ENCODE measurements at places on chromosomes 1 and 21.

DNA sequence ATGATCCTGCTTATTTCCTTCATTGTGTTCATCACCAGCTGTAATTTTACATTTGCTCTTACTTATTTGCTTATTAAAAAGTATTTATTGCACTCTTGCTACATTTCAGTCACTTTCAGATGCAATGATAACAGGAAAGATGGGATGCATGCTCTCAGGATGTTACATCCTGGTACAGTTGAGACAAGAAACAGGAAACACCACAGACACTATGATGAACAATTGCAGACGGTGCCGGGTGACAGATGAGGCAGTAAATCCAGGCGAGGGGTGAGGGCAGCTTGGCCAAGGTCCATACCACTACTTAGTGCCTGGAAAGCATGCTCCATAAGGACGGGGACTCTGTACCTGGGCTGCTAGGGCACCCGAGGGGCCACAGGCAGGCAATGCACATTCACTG, 156.6 kb upstream of the RAB4A start:
- no peak overlapping the region for H3K4me3 ChIP-seq
- H3K36me3 ChIP-seq: no peaks in the 10 kb centered on the region
- H3K27ac ChIP-seq: peak overlapping the region; percentile 15
- H3K27me3 ChIP-seq: no peaks in the 10 kb centered on the region

GRCh38 chr1:89286549-89287180, 14.0 kb upstream of the GBP5 start:
- H3K27ac ChIP-seq: no peak overlapping the region
- no peaks in the 10 kb centered on the region for H3K27me3 ChIP-seq

GRCh38 chr1:218585511-218586184, 240.5 kb downstream of the TGFB2 start:
- no peak overlapping the region for H3K27ac ChIP-seq
- DNase-seq: peak; percentile 46
- H3K36me3 ChIP-seq: no peaks in the 10 kb centered on the region
- H3K27me3 ChIP-seq: no peaks in the 10 kb centered on the region
- no peaks in the 10 kb centered on the region for H3K4me1 ChIP-seq
- H3K4me3 ChIP-seq: no peak overlapping the region

GRCh38 chr1:47752559-47752958, 244.6 kb downstream of the TRABD2B start:
- H3K36me3 ChIP-seq: no peaks in the 10 kb centered on the region
- H3K27ac ChIP-seq: no peak overlapping the region
- no peak for DNase-seq
- peaks cover 15% of the 10 kb centered on the region for H3K4me1 ChIP-seq
- H3K4me3 ChIP-seq: no peak overlapping the region
- no peaks in the 10 kb centered on the region for H3K27me3 ChIP-seq

DNA sequence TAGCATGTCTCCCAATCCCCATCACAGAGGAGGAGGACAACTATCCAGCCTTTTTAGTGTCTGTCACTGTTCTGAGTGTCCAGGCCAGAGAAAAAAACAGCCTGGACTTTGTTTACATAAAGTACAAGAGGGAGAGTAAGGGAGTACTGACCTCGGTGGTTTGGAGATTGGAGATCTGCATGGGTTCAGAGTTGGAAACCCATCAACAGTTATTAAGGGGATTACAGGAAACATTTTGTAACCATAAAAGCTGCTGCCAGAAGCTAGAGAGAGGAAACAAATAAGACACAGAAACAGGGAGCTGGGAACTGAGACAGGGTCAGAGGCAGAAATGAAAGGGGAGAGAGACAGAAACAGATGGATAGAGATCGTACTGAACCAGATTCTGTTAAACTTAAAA, 131.5 kb upstream of the CTTNBP2NL start:
- H3K4me3 ChIP-seq: no peak overlapping the region
- H3K36me3 ChIP-seq: no peaks in the 10 kb centered on the region
- peaks cover 14% of the 10 kb centered on the region for H3K4me1 ChIP-seq
- no peak for DNase-seq
- H3K27me3 ChIP-seq: no peaks in the 10 kb centered on the region
- peak overlapping the region; percentile 52 for H3K27ac ChIP-seq

- H3K4me3 ChIP-seq: no peak overlapping the region
- DNase-seq: no peak
- no peaks in the 10 kb centered on the region for H3K36me3 ChIP-seq
Observed at GRCh38 chr1:108512239-108513043, 47.5 kb upstream of the EEIG2 start.

GRCh38 chr1:62988867-62989266, 204.9 kb downstream of the ATG4C start:
- no peaks in the 10 kb centered on the region for H3K27me3 ChIP-seq
- H3K27ac ChIP-seq: no peak overlapping the region
- no peaks in the 10 kb centered on the region for H3K4me1 ChIP-seq
- no peaks in the 10 kb centered on the region for H3K36me3 ChIP-seq
- H3K4me3 ChIP-seq: no peak overlapping the region

DNA sequence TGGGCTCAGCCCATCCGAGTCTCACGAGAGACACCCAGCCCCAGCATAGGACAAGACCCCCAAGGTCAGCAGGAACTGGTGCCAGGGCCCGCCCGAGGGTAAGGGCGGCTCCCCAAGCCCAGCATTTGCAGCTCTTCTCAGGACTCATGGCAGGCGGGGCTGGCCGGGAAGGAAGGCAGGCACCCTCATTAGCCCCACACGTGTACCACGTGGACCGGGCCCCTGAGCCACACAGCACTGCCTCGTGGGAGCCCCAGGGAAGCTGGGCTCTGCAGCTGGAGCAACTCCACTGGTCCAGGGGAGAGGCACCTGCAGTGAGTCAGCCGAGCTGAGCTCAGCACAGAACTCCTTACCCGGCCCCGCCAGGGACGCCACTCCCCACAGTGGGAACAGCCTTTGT, 97.7 kb upstream of the IFFO2 start:
- H3K27ac ChIP-seq: peak overlapping the region; percentile 64
- H3K4me3 ChIP-seq: no peak overlapping the region
- no peak for DNase-seq
- no peaks in the 10 kb centered on the region for H3K36me3 ChIP-seq
- H3K27me3 ChIP-seq: no peaks in the 10 kb centered on the region

DNA sequence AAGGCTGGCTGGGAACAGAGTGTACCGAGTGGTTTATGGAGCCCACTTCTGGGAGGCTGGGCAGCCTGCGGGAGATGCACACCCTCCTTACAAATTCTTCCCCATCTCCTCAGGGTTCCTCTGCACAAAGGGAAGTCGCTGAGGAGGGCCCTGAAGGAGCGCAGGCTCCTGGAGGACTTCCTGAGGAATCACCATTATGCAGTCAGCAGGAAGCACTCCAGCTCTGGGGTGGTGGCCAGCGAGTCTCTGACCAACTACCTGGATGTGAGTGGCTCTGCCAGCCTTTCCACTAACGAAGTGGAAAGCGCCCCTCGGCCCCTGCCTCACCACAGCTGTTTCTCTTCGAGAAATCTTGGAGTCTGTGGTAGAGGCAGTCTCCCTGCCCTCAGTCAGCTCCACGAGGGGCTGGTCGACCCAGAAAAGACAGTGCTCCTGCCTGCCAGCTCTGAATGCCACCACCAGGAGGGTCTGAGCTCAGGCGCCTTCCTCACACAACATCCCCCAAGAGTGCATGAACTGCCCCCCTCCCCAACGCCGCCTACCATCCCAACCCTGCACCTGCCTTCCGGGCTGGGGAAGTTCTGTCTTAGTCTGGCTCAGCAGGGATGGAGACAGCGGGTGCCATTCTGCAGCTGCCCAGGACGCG, 31.8 kb downstream of the PROK1 start:
- no peak overlapping the region for H3K4me3 ChIP-seq
- H3K4me1 ChIP-seq: no peaks in the 10 kb centered on the region
- no peaks in the 10 kb centered on the region for H3K27me3 ChIP-seq
- no peak for DNase-seq
- H3K27ac ChIP-seq: no peak overlapping the region

DNA sequence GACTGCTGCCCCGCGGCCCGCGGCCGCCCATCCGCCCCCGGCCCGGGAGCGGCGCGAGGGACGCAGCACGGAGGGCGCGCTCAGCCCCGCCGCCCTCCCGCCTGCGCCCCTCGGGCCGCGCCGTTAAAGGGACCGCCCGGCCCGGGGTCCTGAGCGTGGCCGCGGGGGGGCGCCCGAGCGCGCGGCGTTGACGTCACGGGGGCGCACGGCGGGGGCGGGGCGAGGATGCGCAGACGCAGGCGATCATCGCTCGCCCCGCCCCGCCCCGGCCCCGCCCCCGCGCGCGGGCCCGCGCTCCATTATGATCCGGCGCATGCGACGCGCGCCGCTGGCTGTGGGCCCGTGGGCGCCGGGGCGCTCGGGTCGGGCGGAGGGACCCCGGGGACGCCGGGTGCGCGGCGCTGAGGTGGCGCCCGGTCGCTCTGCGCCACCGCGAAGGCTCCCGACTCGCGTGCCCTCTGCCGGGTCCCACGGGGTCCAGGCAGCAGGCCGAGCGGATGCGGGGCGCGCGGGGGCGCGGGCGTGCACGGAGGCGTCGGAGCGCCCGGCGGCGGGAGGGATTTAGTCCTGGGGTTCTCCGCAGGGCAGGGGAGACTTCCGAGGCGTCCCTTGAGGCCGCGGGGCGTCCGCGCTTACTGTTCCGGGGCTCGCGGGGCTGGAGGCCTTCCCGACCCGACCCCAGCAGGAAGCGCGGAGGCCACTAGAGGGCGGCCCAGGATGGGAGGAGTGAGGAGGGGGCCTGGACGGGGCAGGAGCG, at the start of gene DVL1:
DVL1 (minus strand) TSS at position 163 of the 757 bp plus-strand sequence. CDS start 353 bp downstream, outside the sequence.
- no peaks in the 10 kb centered on the region for H3K27me3 ChIP-seq
- peak within 1 kb of the TSS; percentile 76 for H3K27ac ChIP-seq
- peak within 1 kb of the TSS; percentile 47 for H3K4me3 ChIP-seq
- peak; percentile 67 for DNase-seq
- no peaks in the 10 kb centered on the region for H3K36me3 ChIP-seq

GRCh38 chr1:69994241-69994640, 211.1 kb downstream of the LRRC40 start:
- no peaks in the 10 kb centered on the region for H3K4me1 ChIP-seq
- no peaks in the 10 kb centered on the region for H3K27me3 ChIP-seq
- no peak overlapping the region for H3K4me3 ChIP-seq
- H3K27ac ChIP-seq: no peak overlapping the region
- no peak for DNase-seq

DNA sequence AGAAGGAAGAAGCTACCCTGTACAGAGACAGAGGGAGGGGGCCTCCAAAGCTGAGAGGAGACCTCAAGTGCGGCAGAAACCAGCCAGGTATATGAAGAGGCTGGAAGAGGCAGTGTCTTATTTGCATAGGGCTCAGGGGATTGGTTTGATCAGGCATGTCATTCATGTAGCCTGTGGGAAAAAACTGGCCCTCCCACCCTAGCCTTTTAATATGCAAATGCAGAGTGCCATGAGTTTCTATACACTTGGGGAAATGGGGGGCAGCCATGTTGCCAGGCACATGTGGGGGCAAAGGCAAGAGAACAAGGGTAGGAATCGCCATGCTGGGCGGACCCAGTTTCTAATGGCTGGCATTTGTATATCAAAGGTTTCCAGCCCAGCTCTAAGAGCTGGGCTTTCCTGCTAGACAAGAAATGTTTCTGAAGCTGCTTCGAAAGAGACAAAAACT, 172.7 kb downstream of the RASAL2 start:
- H3K4me3 ChIP-seq: no peak overlapping the region
- no peak for DNase-seq
- peaks cover 30% of the 10 kb centered on the region for H3K4me1 ChIP-seq
- H3K27me3 ChIP-seq: no peaks in the 10 kb centered on the region
- H3K36me3 ChIP-seq: no peaks in the 10 kb centered on the region

- no peak for DNase-seq
- H3K27me3 ChIP-seq: no peaks in the 10 kb centered on the region
- H3K4me1 ChIP-seq: no peaks in the 10 kb centered on the region
- H3K4me3 ChIP-seq: no peak overlapping the region
- no peak overlapping the region for H3K27ac ChIP-seq
Observed at GRCh38 chr1:101268893-101269292, 32.1 kb downstream of the S1PR1 start.

DNA sequence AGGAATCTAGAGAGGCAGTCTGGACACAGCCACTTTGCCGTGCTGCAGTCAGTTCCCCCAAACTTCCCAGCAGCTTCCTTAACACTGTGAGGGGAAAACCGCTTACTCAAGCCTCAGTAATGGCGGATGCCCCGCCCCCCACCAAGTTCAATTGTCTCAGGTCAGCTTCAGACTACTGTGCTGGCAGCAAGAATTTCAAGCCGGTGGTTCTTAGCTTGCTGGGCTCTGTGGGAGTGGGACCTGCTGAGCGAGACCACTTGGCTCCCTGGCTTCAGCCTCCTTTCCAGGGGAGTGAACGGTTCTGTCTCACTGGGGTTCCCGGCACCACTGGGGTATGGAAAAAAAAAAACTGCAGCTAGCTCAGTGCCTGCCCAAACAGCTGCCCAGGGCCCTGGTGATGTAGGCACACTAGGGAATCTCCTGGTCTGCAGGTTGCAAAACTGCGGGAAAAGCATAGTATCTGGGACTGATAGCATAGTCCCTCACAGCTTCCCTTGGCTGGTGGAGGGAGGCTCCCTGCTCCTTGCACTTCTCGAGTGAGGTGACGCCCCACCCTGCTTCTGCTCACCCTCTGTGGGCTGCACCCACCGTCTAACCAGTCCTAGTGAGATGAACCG, 23.7 kb upstream of the HFM1 start:
- peak; percentile 31 for DNase-seq
- H3K27me3 ChIP-seq: no peaks in the 10 kb centered on the region
- no peak overlapping the region for H3K27ac ChIP-seq
- no peak overlapping the region for H3K4me3 ChIP-seq
- H3K4me1 ChIP-seq: no peaks in the 10 kb centered on the region
- no peaks in the 10 kb centered on the region for H3K36me3 ChIP-seq

- peak; percentile 52 for DNase-seq
- H3K4me3 ChIP-seq: no peak overlapping the region
- H3K4me1 ChIP-seq: no peaks in the 10 kb centered on the region
- no peaks in the 10 kb centered on the region for H3K27me3 ChIP-seq
- H3K27ac ChIP-seq: no peak overlapping the region
- H3K36me3 ChIP-seq: no peaks in the 10 kb centered on the region
Observed at GRCh38 chr1:161192476-161193465, 6.1 kb downstream of the ADAMTS4 start.

GRCh38 chr1:25800703-25801377, 847 bp downstream of the SELENON start:
- H3K27ac ChIP-seq: peak overlapping the region; percentile 41
- H3K4me1 ChIP-seq: peaks cover 57% of the 10 kb centered on the region
- peak overlapping the region; percentile 38 for H3K4me3 ChIP-seq

DNA sequence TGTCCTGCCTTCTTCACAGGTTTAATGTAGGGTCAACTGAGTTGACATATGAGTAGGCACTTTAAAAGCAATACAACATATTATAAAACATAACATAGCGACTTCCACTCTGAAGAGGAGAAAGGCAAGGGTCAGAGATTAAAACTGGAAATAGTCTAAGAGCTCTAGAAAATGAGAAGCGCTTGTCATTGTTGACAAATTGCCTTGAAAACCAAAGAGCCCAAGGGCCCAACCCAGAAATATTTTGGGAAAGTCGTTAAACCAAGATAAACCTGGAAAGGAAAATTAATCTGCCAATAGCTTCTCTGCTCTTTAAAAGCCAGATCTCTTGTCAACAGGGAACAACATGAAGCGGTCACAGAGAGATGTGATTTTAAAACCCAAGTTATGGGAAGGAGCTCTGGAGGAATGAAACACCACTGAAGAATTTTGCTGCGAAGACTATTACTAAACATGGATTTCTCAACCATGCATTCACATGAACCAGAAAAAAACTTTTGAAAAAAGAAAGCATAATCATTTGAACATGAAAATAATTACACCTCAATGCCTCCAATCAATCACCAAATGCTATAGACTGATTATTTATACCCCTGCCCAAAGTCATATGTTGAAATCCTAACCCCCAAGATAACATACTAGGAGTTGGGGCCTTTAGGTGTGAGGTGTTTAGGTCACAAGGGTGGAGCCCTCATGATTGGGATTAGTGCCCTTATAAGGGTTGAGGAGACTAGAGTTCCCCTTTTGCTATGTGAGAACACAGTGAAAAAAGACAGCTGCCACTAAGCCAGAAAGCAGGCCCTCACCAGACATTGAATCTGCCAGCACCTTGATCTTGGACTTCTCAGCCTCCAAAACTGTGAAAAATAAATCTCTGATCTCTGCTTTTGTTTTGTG, 33.0 kb upstream of the MTF1 start:
- H3K27me3 ChIP-seq: no peaks in the 10 kb centered on the region
- H3K27ac ChIP-seq: no peak overlapping the region
- peaks cover 17% of the 10 kb centered on the region for H3K36me3 ChIP-seq
